ENCODE measurements at places on chromosomes 7 and 10. TPM values are rescaled to one million over a fixed set of nuclear protein-coding genes. Genes with fewer than 3 reads are reported as not detected.

DNA sequence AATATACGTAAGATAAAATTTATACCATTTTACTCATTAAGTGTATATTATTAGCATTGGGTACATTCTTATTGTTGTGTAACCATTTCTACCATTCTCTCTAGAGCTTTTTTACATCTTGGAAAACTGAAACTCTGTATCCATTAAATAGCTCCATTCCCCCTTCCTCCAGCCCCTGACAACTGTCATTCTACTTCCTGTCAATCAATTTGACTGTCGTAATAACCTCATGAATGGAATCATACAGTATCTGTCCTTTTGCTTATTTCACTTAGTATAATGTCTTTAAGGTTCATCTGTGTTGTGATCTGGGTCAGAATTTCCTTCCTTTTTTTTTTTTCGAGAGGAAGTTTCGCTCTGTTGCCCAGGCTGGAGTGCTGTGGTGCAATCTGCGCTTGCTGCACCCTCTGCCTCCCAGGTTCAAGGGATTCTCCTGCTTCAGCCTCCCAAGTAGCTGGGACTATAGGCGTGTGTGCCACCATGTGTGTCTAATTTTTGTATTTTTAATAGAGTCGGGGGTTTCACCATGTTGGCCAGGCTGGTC, 15.6 kb downstream of the ZRANB1 start:
- no peak for DNase-seq

GRCh38 chr10:116948530-116948870, 56.5 kb downstream of the SHTN1 start:
- no peak for DNase-seq

- DNase-seq, result no peak
Observed at GRCh38 chr7:149865437-149865836, 8.3 kb upstream of the ATP6V0E2 start.

DNA sequence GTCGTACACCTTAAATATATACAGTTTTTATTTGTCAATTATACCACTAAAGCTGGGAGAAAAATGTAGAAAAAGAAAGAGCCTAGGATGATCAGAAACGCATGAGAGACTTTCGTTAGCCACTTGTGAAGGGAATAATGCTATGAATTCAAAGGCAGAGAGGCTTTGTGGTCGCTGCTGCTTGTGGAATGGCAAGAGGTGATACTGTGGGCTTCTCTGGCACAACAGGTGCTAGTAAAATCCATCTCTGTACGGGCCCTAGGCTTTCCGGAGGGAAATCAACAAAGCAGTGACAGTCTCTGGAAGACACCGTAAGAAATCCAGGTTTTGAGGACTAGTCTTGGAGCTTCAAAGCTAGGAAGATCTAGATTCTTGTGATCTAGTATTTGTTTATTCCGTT, 52.6 kb downstream of the LRRC72 start:
- DNase-seq, result no peak

- DNase-seq, result no peak
Observed at GRCh38 chr7:70846208-70846607, 285.7 kb upstream of the GALNT17 start.

- DNase-seq, result no peak
Observed at GRCh38 chr7:111727905-111728634, 165.8 kb upstream of the IMMP2L start.

The SPDYE5 gene
- total RNA-seq, result not detected

Data from H4 (cell line).